Osteocyte (in vitro differentiated cells): ENCODE measurements at places on chromosomes 4 and X. TPM values are rescaled to one million over a fixed set of nuclear protein-coding genes. Genes with fewer than 3 reads are reported as not detected.

DNA sequence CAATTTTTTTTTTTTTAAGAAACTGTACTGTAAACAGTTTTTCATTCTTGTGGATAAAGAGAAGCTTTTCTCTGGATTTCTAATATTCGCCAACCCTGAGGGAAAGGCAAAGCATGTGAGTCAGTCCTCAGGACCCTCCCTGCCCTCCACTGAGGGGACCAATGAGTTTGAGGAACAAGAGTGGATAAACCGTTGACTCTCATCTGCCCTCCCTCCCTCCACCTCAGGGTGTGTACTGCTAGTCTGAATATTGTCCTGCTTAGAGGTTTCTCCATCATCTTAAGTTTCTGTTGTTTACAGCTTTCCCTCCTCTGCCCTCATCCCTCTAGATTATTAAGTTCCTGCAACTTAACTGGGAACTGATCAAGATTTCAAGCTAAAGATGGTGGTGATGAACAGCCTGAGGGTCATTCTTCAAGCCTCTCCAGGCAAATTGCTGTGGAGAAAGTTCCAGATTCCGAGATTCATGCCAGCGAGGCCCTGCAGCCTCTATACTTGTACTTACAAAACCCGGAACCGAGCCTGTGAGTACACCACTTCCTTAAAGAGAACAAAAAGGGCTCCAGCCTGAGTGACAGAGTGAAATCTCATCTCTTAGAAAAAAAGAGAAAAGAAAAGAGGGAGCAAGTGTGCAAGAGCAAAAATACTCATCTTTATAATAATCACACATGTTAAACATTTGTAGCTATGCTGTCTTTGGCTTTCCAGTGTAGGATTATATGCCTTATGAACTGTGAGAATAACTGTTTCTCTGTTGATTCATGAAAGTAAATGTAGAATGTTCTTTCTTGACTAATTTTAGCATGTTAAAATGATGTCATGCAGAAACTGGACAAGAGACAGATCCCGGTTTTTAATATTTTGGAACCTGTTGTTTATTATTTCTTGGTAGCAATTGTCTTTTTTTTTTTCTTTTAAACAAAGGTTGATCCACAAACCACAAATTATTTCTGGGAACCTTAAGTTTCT, 11.9 kb downstream of the CA5B start:
- DNase-seq, result no peak

DNA sequence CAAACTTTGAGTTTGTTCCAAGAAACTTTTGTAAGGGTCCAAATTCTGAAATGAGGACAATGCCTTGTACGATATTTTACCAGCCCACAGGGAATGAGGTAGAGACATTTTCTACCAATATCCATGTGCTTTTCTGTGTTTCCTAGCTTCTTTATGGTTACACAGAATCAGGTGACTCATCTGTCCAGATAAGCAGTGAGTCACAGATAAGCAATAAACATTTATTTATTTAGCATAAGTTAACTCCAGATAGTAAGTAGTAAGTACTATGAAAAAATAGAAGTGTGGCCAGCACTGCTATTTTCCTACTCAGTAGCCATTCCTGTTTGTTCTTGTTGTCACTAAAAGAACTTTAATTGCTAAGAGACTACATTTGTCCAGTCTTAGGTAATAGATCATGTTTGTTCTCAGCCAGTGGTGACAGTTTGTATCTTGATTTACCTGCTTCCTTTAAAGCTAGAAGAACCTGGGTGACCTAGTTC, 7.4 kb downstream of the AFF1 start:
- no peak for DNase-seq

DNA sequence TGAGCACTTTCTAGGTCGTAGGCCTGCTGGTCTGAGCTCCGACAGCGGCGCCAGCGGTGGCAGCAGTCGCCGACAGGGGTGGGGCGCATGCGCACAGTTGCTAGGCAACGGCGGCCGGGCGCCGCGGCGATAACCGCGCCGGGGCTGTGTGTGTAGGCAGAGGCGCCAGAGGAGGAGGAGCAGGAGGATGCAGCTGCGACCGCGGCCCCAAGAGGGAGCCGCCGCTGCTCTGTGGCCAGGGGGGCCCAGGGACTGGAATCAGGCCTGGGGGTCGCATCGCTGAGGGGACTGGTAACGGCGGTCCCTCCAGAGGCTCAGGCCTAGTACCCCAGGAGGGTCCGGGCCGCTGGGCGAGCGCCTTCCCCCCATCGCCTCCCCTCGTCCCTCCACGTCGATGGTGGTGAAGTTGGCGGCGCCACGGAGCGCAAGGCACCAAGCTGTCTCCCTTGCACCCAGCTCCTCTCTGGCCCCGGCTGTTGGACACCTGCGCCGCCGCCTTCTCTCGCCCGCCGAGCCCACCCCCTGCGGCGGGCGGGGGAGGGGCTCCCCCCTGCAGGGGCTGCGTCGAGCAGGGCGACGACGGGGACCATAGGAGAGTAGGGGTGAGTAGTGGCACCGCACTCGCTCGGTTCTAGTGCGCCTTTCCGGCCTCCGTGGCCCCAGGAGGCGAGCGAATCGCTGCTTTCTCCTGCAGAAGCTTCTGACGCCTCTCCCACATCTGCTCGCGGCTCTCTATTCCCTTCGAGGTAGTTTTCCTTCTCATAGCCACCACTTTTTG, 58.6 kb upstream of the ZC4H2 start:
- peak; percentile 91 for DNase-seq

GRCh38 chr4:73172161-73172560, 86.4 kb downstream of the ANKRD17 start:
- DNase-seq, result no peak

GRCh38 chrX:46687619-46688018, 71.3 kb downstream of the SLC9A7 start:
- no peak for DNase-seq

DNA sequence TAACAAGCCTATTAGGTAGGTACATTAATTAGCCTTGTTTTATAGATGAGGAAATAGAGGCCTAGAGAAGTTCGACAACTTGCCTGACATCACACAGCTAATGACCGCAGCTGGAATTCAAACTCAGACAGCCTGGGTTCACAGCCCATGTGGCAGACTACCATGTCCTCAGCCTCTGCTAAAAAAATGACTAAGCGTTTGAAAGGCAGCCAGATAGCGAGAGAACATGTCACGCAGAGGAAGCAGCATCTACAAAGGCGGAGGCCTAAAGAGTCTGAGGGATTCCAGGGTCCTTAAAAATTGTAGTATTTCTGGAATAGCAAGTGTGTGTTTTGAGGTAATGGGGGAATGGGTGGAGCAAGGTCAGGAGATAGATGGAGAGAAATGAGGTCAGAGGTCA, 33.2 kb upstream of the BMP15 start:
- DNase-seq, result no peak

DNA sequence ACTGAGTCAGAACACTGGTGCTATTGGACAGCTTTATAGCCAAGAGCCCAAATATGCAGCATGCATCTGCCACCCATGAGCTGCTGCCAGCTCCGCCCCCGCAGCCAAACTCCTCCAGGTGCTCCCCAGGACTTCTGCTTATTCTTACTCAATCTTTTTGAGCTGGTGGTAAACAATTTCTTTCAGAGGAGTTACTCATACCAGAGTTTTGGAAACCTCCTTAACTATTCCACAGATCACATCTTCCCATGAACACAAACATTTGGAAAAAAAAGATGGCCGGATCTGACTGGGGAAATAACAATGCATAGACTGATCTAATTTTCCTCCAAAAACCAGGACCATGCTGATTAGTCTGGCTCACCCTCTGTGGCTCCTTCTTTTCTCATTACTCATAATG, 399.9 kb downstream of the GPM6A start:
- no peak for DNase-seq

DNA sequence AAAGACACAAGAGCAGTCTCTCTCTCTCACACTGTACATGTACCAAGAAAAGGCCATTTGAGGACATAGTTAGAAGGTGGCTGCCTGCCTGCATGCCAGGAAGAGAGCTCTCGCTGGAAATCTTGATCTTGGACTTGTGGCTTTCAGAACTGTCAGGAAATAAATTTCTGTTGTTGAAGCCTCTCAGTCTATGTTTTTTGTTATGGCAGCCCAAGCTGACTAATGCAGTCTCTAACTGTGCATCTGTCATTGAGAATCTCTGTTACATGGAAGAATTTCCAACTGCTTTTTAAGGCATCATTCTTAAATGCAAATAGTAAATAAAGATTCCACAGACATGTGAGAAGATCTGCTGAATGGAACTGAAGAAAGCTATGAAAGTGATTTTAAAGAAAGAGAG, 198.3 kb downstream of the PCDH10 start:
- DNase-seq, result no peak

Gene ADRA2C
- 0.26 and 0.32 TPM in 2 replicates for total RNA-seq

Gene FAT4
- 106 and 114 TPM in 2 replicates for total RNA-seq
